Dermis lymphatic vessel endothelial cell (primary cell): ENCODE measurements at places on chromosomes 6 and 20. TPM values are rescaled to one million over a fixed set of nuclear protein-coding genes. Genes with fewer than 3 reads are reported as not detected.

Gene DDX43
- 0.33 TPM in 1 of 2 replicates, not detected in the other for total RNA-seq

Gene SNAP91
- total RNA-seq: 0.87 and 1.4 TPM in 2 replicates

Gene TBXT
- total RNA-seq: not detected in 2 replicates

Gene GRIK2
- under 0.01 and 0.09 TPM in 2 replicates for total RNA-seq

Gene DEFB124
- total RNA-seq: not detected in 2 replicates

Gene BPIFB1
- total RNA-seq: not detected in 2 replicates

Gene IP6K3
- total RNA-seq: not detected in 2 replicates

Gene IPCEF1
- total RNA-seq: 4.4 and 6.3 TPM in 2 replicates

Gene DCDC2
- total RNA-seq: not detected in 2 replicates

Gene MAPK13
- total RNA-seq: 3.4 and 5.5 TPM in 2 replicates

Gene OR2B6
- total RNA-seq: 0.09 TPM in 1 of 2 replicates, not detected in the other

Gene TCP11
- 0.22 TPM in 1 of 2 replicates, not detected in the other for total RNA-seq

Gene RBPJL
- total RNA-seq: not detected in 2 replicates

Gene SCGN
- total RNA-seq: not detected in 2 replicates

Gene DDR1
- total RNA-seq: 4.8 and 5.7 TPM in 2 replicates

Gene RIPPLY2
- total RNA-seq: 0.17 TPM in 1 of 2 replicates, not detected in the other
